ENCODE measurements at places on chromosomes 7 and 10.
A peak's percentile ranks its signal among the peaks of the same experiment; 100 is the strongest.

GRCh38 chr10:31322647-31323046 is 3.6 kb downstream of the ZEB1 start:
- no peak for DNase-seq

- DNase-seq = no peak
These were observed 8.4 kb upstream of the PGAM2 start for GRCh38 chr7:44073664-44074348.

DNA sequence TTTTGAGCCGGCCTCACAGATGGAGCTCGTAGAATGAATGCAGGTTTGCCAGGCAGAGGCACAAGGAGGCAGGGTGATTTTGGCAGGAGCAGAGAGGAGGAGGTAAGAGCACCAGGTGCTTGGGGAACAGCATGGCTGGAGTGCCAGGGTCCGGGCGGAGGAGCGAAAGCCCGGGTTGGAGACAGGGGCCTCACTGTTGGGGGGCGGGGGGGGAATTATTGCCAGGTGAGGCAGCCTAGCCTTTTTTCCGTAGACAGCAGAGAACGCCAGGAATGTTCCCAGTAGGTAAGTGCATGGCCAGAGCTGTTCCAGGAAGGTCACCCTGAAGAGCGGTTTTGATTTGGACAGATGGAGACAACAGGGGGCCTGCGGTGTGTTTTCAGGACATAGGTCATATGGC is 9.5 kb downstream of the SRRM3 start:
- DNase-seq = no peak

GRCh38 chr7:101075646-101076045 is 9.6 kb upstream of the TRIM56 start:
- DNase-seq = no peak

- DNase-seq = no peak
These were observed 18.9 kb upstream of the FGFR2 start for GRCh38 chr10:121617176-121617575.

DNA sequence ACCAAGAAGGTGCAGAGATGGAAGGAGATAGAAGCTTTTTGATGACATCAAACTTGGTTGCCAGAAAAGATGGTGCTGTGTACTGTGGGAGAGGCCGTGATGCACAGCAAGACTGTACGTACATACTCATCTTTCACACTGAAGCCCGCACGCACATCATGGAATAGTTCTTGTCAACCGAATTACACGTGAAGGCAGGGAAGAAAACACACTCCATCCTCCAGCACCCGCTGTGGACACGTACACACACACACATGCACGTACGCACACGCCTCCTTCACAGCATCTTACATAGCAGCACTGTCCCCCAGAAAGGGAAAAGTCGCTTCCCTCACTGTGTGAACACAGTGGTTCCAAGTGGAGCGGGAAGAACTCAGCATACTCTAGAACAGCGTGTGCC is 54.5 kb upstream of the DDC start:
- DNase-seq = no peak

GRCh38 chr10:76998451-76998850 is 639.2 kb downstream of the KCNMA1 start:
- peak; percentile 76 for DNase-seq

DNA sequence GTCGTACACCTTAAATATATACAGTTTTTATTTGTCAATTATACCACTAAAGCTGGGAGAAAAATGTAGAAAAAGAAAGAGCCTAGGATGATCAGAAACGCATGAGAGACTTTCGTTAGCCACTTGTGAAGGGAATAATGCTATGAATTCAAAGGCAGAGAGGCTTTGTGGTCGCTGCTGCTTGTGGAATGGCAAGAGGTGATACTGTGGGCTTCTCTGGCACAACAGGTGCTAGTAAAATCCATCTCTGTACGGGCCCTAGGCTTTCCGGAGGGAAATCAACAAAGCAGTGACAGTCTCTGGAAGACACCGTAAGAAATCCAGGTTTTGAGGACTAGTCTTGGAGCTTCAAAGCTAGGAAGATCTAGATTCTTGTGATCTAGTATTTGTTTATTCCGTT is 52.6 kb downstream of the LRRC72 start:
- no peak for DNase-seq

- DNase-seq = no peak
These were observed 23.9 kb downstream of the ITGA8 start for GRCh38 chr10:15695852-15696251.

DNA sequence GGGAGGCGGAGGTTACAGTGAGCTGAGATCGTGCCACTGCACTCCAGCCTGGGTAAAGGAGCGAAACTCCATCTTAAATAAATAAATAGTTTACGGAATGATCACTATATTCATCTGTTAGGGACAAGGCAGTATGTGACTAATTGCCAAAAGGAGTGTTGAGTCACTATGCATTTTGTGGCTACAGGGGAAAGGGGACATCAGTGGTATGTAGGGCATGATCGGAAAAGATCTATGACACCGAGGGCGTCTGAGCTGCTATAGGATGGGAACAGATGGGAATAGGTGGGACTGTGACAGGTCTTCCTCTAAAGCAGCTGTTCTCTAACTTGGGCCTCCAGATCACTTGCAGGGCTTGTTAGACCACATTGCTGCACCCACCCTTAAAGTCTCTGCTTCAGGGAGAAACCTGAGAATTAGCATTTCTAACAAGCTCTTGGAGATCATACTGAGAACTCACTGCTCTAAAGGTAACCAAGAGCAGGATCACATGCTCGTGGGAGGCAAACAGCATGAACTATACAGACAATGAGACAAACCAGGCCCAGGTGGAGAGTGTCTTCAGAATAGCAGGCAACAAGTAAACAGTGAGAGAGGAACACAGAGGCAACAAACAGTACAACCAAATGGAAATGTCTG is 65.1 kb upstream of the ITGA8 start:
- no peak for DNase-seq

DNA sequence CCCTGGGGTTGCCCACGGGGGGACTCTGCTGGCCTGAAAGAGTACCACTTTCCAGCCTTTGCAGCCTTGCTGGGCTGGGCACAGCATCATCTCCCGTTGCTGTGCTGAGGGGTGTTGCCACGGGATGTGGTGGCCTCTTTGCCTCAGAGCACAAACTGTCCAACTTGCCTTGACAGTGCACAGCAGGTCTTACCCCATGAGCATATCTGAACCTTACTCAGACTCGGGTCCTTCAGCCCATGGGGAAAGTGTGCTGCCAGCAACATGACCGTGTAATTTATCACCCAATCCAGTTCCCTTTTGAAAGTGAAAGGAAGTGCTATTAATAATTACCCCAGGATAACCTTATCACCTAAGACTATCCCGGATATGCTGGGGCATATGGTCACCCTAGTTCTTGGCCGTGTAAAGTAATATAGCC is 46.8 kb downstream of the TBXAS1 start:
- no peak for DNase-seq

GRCh38 chr7:674454-675410 is 51.8 kb upstream of the DNAAF5 start:
- no peak for DNase-seq

GRCh38 chr10:97325754-97326153 is 6.7 kb downstream of the FRAT1 start:
- peak; percentile 27 for DNase-seq

DNA sequence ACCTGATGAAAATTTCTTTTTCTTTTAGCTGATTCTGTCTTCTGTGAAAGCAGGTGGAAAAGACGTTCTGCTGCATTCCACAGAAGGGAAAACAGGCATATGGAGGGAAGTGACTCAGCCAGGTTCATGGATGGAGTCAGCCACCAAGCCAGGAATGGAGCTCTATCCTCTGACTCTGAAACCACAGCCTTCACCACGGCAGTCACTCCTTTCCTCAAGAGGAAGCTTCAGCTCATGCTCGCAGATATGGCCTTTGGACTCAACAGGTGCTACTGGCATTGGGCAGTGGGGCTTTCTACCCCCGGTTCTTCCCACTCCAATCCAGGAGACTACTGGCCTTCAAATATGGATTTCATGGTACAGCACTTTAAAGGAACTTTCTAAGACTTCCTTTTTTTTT is 11.5 kb upstream of the PLAU start:
- DNase-seq = no peak

GRCh38 chr10:79320820-79321493 is 26.3 kb upstream of the PPIF start:
- no peak for DNase-seq

GRCh38 chr7:22791204-22792158 is 31.2 kb downstream of the TOMM7 start:
- DNase-seq = no peak

DNA sequence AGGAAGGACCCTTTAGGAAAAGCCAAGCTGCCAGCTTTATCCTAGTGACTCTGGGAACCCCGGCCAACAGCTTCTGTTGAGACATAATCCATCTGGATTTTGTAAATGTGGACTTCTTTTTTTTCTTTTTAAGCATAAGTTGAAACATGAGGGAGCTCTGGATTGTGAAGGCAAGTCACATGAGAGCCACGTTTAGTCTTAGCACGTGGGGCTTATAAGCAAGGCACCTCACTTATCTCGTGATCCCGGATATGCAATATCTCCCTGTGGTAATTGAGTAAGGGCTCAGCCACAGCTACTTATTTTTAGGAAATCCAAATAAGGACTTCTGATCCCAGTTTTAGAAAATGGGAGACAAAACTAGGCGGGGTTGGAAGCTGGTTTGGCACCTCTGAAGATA is 111.2 kb upstream of the PTN start:
- DNase-seq = no peak

DNA sequence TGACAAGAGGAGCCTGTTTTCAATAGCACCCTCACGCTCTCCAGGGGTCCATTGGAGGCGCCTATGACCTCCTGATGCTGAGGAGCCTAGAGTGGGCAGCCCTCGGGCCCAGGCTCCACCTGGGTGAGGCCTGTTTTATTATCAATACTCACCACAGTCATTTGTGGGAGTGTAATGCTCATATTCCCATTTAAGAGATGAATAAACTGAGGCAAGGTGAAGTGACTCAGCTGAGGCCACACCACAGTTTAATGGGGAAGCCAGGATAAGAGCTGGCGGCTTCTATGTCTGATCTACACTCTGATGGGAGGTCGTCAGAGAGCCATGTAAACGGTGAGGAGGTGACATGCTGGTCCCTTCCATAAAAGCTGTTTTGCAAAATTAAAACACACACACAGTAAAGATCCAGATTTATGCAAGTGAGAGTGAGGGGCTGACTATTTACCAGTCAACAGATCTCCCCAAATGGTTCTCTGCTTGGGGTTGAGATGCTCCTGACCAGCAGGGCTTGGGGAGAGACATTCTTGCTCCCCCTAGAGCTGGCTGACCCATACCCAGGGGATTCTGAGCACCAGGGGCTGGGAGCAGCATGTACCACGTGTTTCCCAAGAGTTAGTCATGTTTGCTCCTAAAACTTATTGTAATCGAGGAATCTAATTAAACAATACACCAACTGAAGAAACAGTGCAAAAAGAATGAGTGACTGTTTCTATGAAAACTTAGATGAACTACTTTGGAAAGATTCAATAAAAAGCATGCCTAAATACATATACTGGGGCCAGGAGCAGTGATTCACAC is 81.0 kb upstream of the INSIG1 start:
- DNase-seq = no peak

GRCh38 chr7:126819197-126819484 is 433.6 kb downstream of the GRM8 start:
- no peak for DNase-seq
